ENCODE measurements at places on chromosomes 2 and 18. TPM values are rescaled to one million over a fixed set of nuclear protein-coding genes. Genes with fewer than 3 reads are reported as not detected.

The MGAT4A gene
- 10.2 TPM for total RNA-seq

DNA sequence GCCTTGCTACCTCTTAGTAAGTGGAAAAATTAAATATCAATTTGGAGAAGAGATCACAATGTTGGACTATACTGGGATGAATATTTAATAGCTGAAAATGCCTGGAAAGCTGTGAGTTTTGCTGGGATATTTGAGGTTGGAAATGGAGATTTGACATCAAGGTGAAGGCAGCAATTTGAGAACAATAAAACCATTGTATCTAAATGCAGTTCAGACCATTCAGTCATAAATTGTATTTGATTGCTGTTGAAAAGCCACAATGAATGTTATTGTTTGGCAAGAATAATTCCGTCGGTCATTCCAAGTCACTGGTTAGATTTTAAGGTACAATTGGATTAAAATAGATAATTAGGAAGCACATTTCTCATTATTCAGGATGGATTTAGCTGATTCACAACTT is 325.6 kb downstream of the HRH4 start:
- no peak overlapping the region for H3K4me3 ChIP-seq
- no peak for DNase-seq
- no peaks in the 10 kb centered on the region for H3K4me1 ChIP-seq
- no peaks in the 10 kb centered on the region for H3K36me3 ChIP-seq
- no peak overlapping the region for H3K27ac ChIP-seq
- peaks cover 22% of the 10 kb centered on the region for H3K27me3 ChIP-seq

The REG3G gene
- total RNA-seq: 0.86 TPM

DNA sequence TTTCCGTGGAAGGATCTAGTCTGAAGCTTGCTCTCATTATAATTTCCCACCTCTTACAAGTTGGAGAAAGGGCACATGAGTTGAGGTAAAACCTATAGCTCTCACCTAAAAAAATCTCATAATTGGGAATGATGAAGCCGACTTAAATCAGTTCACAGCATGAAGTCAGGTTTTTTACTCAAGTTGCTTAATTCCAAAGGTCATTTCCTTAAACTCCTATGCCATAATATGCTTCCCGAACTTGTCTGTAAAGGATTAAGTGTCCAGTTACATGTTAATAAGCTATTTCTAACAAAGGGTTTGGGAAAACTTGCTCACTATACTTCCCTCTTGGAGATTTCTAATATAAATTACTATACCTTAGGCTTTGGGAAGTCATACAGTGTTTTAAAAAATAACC is 481.2 kb downstream of the NUP35 start:
- H3K4me1 ChIP-seq: no peaks in the 10 kb centered on the region
- H3K36me3 ChIP-seq: no peaks in the 10 kb centered on the region
- DNase-seq: no peak
- H3K4me3 ChIP-seq: no peak overlapping the region

DNA sequence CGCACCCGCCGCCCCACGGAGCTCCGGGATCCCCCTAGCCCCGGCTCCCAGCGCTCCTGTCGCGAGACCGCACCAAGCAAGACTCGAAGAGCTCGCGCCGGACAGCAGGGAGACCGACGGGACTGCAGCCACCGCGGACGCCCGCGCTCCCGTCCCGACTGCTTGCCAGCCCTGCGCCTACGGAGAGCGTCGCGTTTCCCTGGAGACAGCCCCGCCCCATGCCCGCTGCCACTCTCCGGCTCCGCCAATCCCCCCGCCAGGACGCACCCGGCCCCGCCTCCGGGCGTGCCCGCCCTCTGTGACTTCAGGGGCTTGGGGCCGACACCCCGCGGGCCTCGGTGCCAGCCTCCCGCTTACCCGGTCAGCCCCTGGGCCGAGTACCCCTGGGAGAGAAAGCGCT is at the start of gene ANKMY1:
Gene ANKMY1, minus strand, starts transcription at position 181 of the 400 bp plus-strand sequence. CDS start 653 bp downstream, outside the sequence.
- DNase-seq: no peak
- H3K4me1 ChIP-seq: peaks cover 17% of the 10 kb centered on the region
- no peaks in the 10 kb centered on the region for H3K27me3 ChIP-seq
- peaks cover 6% of the 10 kb centered on the region for H3K36me3 ChIP-seq
- H3K27ac ChIP-seq: no peak within 1 kb of the TSS
- H3K4me3 ChIP-seq: no peak within 1 kb of the TSS

DNA sequence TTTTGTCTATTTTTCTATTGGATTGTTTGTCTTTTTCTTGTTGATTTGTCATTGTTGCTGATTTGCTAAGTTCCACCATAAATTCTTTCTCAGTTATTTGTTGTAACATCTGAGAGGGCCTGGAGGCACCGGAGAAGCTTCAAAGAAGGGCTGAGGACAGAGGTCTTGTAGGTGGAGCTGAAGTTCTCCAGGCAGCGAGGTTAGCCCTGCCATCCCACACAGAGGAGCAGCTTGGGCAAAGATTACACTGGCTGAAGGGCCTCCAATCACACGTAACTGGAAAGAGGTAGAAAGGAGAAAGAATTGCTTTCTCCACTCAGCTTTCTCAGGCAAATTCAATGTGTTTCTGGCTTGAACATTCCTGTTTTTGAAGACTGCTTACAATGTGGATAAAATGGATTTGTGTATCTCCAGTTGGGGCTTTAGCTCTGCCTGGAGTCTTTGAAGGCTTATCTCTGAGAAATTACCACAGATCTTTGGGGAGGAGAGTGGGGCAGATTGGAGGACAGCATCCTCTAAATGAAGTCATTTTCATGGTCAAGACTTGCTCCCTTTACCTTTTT is 21.1 kb upstream of the EMILIN2 start:
- H3K4me1 ChIP-seq: no peaks in the 10 kb centered on the region
- no peak overlapping the region for H3K27ac ChIP-seq
- H3K27me3 ChIP-seq: no peaks in the 10 kb centered on the region
- DNase-seq: no peak

DNA sequence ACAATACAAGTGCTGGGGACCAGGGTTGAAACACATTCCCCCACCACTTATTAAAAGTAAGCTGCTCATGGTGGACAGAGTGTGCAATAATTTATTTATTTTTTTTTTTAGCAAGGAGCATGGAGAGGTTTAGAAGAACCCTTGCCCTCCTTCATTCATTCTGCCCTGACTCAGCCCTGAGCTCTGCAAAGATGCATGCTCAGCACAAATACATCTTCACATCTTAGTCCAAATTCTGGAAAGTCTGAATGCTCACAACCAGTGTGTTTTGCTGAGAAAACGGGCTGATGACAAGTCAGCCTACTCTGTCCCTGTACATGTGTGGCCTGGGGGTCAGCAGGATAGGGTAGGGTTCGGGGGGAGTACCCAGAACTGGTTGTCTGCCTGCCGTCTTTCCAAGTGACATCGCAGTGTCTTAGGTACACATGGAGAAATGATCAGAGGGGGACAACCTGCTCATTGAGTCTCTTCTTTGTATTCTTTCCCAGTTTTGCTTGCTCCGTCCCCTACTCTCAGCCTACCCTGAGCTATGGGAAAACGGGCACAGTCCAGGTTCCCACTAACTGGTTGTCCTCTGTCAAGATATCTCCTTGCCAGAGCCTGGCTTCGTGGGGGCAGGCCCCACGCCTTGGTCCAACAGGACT is 76.4 kb downstream of the ADD2 start:
- no peak overlapping the region for H3K4me3 ChIP-seq
- no peak overlapping the region for H3K27ac ChIP-seq
- no peak for DNase-seq

The PIEZO2 gene
- 0.34 TPM for total RNA-seq

The MRO gene
- 0.84 TPM for total RNA-seq

GRCh38 chr2:172102391-172103359 is at the start of gene DLX2:
DLX2 (minus strand) TSS chr2:172102900; CDS start chr2:172102538, 362 bp downstream.
- H3K4me1 ChIP-seq: peaks cover 56% of the 10 kb centered on the region
- no peaks in the 10 kb centered on the region for H3K27me3 ChIP-seq

- DNase-seq: peak; percentile 57
- H3K4me1 ChIP-seq: peaks cover 9% of the 10 kb centered on the region
- no peak overlapping the region for H3K27ac ChIP-seq
- no peaks in the 10 kb centered on the region for H3K36me3 ChIP-seq
Measured at GRCh38 chr2:175203621-175204496, 22.3 kb upstream of the ATP5MC3 start.

- no peak overlapping the region for H3K4me3 ChIP-seq
- H3K27ac ChIP-seq: no peak overlapping the region
- H3K27me3 ChIP-seq: 0 out of 2 replicates have a peak, but pooled peaks cover 4% of the 10 kb centered on the region
Measured at GRCh38 chr2:206218796-206219499, 55.5 kb upstream of the ZDBF2 start.

- H3K27me3 ChIP-seq: no peaks in the 10 kb centered on the region
- H3K36me3 ChIP-seq: no peaks in the 10 kb centered on the region
- no peak overlapping the region for H3K4me3 ChIP-seq
Measured at GRCh38 chr2:39024833-39025232, 96.0 kb downstream of the SOS1 start.

DNA sequence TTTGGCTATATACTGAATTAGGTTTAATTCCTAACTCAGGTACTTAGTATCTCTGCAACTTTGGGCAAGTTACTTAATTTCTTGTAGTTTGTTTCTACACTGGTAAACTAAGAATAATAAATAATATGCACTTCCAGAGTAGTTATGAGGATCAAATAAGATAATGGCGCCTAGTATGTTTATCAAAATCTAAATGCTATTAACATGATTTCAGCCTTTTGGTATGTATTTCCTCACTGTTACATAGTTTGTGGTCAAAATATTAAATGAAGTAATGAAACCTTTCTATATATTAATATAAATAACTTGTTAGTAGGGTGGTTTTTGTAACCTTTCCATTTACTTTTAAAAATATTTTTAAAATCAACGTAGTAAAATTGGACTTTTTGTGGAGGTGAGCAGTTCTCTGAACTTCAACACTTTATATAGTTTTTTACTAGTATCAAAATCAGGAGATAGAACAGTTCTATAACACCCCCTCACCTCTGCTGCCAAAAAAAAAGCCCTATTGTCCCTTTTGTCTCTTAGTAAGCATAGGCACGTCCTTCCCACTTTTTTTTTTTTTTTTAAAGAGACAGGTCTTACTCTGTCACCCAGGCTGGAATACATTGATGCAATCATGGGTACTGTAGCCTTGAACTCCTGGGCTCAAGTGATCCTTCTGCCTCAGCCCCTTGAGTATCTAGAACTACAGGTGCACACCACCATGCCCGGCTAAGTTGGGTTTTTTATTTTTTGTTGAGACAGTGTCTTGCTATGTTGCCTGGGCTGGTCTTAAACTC is 44.8 kb downstream of the RAB3GAP1 start:
- no peaks in the 10 kb centered on the region for H3K4me1 ChIP-seq
- no peak for DNase-seq
- H3K27ac ChIP-seq: no peak overlapping the region
- H3K27me3 ChIP-seq: no peaks in the 10 kb centered on the region
- H3K4me3 ChIP-seq: no peak overlapping the region

- no peak overlapping the region for H3K27ac ChIP-seq
- H3K4me1 ChIP-seq: no peaks in the 10 kb centered on the region
- peaks cover 12% of the 10 kb centered on the region for H3K27me3 ChIP-seq
- H3K4me3 ChIP-seq: no peak overlapping the region
Measured at GRCh38 chr2:221372907-221373306, 199.2 kb downstream of the EPHA4 start.

The MOGAT1 gene
- total RNA-seq: 0.22 TPM

GRCh38 chr2:167484875-167485274 is 596.6 kb downstream of the XIRP2 start:
- H3K27ac ChIP-seq: no peak overlapping the region
- H3K4me1 ChIP-seq: no peaks in the 10 kb centered on the region
- no peak overlapping the region for H3K4me3 ChIP-seq
- no peak for DNase-seq
- H3K27me3 ChIP-seq: 0 out of 2 replicates have a peak, but pooled peaks cover 4% of the 10 kb centered on the region

GRCh38 chr2:233247744-233248143 is 3.7 kb upstream of the ATG16L1 start:
- peak overlapping the region; percentile 82 for H3K27ac ChIP-seq
- no peaks in the 10 kb centered on the region for H3K27me3 ChIP-seq
- peak overlapping the region; percentile 9 for H3K4me3 ChIP-seq

DNA sequence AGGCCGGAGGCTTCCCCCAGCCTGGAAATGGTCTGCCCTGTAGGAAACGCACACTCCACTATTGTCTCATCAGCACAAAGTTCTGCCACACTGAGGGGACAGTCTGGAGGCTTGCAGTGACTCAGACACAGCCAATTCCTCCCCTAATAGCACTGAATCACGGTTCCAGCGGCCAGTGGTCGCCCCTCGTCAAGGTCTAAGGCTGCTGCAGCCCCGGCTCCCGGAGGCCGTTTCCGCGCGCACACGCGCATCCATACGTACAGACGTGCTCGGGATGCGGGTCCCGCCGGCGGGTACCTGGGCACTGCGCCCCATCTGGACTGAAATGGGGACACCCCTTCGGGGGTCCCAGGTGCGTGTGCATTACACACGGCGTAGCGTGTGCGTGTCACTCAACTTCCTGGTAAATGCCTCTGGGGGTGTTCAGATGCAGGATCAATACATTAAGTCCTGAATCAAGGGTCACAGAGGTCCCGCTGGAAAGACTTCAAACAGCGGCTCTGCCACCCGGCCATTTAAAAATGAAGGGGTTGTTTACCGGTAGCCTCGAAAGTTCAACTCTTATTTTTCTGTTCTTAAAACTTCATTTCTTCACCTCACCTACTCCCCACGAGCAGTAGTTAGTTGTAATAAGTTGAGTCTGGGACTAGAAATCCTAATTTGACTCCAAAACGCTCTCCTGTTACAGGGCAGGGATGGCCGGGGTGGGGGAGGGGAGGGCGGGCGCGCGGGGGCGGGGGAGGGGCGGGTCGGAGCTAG is 572 bp upstream of the ZNF516 start:
- no peak for DNase-seq
- H3K36me3 ChIP-seq: no peaks in the 10 kb centered on the region
- H3K4me3 ChIP-seq: peak overlapping the region; percentile 73
- H3K4me1 ChIP-seq: no peaks in the 10 kb centered on the region
- H3K27me3 ChIP-seq: no peaks in the 10 kb centered on the region

- H3K4me3 ChIP-seq: no peak overlapping the region
- no peak overlapping the region for H3K27ac ChIP-seq
- no peaks in the 10 kb centered on the region for H3K27me3 ChIP-seq
- DNase-seq: no peak
- H3K36me3 ChIP-seq: no peaks in the 10 kb centered on the region
- no peaks in the 10 kb centered on the region for H3K4me1 ChIP-seq
Measured at GRCh38 chr2:3960106-3960505, 256.7 kb downstream of the DCDC2C start.

The TEX44 gene
- not detected for total RNA-seq

- H3K4me1 ChIP-seq: no peaks in the 10 kb centered on the region
- no peak overlapping the region for H3K27ac ChIP-seq
- H3K36me3 ChIP-seq: no peaks in the 10 kb centered on the region
- DNase-seq: no peak
Measured at GRCh38 chr2:61125123-61125710, 36.8 kb upstream of the C2orf74 start.

- peaks cover 16% of the 10 kb centered on the region for H3K4me1 ChIP-seq
- no peak overlapping the region for H3K27ac ChIP-seq
- no peaks in the 10 kb centered on the region for H3K36me3 ChIP-seq
- H3K4me3 ChIP-seq: no peak overlapping the region
- H3K27me3 ChIP-seq: no peaks in the 10 kb centered on the region
- DNase-seq: no peak
Measured at GRCh38 chr2:45653122-45653913, 1.8 kb downstream of the PRKCE start.

The KIF1A gene
- total RNA-seq: 0.27 TPM

DNA sequence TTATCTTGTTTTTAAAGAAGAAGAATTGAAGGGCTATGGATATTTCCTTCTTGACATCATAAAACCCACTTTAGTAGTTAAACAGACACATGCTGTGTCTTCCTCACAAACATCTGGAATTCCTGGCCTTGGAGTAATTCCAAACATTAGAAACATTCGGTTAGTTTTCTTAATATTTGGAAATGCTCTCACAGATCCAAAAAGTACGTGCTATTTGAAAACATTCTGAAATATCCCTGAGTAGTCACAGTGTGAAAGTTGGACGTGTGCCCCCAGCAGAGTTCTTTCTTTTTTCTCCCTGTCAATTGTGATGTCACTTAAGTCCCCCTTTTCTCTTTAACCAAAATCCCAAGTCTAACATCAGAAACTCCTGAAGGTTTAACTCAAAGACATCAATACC is 91.3 kb downstream of the ANTXR1 start:
- no peak for DNase-seq
- no peaks in the 10 kb centered on the region for H3K4me1 ChIP-seq
- peaks cover 4% of the 10 kb centered on the region for H3K36me3 ChIP-seq

Measured in HCT116 (cell line).